ENCODE measurements at places on chromosomes 2 and 18.

GRCh38 chr2:3610415-3610814 lies 15.5 kb downstream of the COLEC11 start:
- no peak for DNase-seq

GRCh38 chr2:875687-876615 lies 74.7 kb upstream of the SNTG2 start:
- no peak for DNase-seq

DNA sequence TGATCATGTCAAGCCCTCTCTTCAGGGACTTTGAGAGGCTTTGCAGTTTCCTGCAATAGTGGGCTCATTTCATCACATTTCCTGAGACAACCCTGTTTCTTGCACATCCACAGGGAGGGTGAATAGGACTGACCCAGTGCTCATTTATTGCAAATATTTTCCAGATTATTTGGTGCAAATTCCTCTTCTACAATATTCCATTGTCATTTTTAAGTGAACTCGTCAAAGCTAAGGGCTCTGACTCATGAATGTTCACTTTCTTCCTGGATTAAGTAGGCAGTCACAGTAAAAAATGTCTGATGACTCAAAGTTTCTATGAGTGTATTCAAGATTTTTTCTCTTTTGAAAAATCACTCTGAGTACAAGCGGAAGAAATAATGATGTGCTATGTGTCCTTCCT lies 225.5 kb upstream of the GALNT5 start:
- DNase-seq, result no peak

GRCh38 chr2:119305497-119306195 lies 61.0 kb downstream of the C2orf76 start:
- no peak for DNase-seq

DNA sequence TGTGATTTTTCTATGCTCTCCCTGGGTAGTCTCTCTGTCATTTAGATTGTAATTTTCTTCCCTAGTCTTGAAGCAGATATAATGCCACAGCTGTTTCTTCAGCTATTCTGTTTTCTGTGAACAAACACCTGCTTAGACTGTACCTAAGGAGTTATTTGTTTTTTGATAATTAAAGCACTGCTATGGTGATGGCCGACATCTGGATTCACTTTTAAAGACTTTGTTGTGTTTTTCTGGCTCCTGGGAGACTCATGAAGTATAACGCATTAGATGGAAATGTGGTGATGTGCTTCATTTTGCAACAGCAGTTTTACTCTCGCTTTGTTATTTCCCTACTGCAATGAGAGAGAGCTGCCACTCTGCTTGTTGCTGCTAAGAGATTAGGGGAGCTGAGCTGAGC lies 15.7 kb upstream of the C2orf69 start:
- DNase-seq, result no peak

- DNase-seq, result no peak
Measured at GRCh38 chr18:11887328-11888128, 20.6 kb downstream of the MPPE1 start.

GRCh38 chr18:25467226-25467987 lies 115.4 kb upstream of the ZNF521 start:
- DNase-seq, result no peak

Data from OCI-M1 (cell line).